ENCODE measurements at places on chromosomes 5 and 9.

- no peak for DNase-seq
These were observed 30.5 kb downstream of the ADAMTS2 start for GRCh38 chr5:179314606-179315355.

DNA sequence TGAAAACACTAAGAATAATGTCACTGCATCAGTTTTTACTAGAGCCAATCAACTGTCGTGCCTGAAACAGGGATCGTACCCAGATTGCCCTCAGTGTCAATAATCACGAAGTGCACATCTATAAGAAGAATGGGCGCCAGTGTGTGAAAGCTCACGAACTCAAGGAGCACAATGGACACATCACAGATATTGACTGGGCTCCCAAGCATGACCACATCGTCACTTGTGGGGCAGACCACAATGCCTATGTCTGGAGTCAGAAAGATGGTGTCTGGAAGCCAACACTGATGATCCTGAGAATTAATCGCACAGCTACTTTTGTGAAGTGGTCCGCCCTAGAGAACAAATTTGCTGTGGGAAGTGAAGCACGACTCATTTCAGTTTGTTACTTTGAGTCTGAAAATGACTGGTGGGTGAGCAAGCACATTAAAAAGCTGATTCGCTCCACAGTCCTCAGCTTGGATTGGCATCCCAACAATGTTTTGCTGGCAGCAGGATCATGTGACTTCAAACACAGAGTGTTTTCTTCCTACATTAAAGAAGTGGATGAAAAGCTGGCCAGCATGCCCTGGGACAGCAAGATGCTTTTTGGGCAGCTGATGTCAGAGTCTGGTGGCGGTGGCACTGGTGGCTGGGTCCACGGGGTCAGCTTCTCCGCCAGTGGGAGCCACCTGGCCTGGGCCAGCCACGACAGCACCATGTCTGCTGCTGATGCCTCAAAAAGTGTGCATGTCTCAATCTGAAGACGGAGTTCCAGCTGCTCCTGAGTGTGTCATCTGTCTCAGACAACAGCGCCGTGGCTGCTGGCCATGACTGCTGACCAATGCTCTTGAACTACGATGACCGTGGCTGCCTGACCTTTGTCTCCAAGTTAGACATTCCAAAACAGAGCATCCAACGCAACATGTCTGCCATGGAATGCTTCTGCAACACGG is 32.2 kb downstream of the NSA2 start:
- DNase-seq, result no peak

GRCh38 chr5:78506261-78507024 is 142.1 kb downstream of the LHFPL2 start:
- DNase-seq, result no peak

DNA sequence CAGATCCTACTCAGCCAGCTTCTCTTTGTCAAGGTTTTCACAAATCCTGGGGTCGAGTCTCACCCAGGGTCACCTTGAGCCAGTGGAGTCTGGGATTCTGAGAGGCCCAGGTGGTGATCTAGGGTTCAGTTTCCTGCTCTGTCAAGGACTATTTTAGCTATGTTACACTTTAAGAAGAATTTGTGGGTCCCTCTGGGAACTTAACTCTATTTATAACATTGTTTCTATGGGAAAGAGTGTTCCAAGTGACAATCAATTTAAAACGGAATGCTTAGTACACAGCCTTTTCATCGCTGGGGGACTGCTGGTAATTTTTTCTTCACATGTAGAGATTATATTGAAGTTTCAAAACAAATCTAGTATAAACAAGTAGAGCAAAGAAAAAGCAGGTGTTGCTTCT is 26.9 kb upstream of the TMEM252 start:
- no peak for DNase-seq

DNA sequence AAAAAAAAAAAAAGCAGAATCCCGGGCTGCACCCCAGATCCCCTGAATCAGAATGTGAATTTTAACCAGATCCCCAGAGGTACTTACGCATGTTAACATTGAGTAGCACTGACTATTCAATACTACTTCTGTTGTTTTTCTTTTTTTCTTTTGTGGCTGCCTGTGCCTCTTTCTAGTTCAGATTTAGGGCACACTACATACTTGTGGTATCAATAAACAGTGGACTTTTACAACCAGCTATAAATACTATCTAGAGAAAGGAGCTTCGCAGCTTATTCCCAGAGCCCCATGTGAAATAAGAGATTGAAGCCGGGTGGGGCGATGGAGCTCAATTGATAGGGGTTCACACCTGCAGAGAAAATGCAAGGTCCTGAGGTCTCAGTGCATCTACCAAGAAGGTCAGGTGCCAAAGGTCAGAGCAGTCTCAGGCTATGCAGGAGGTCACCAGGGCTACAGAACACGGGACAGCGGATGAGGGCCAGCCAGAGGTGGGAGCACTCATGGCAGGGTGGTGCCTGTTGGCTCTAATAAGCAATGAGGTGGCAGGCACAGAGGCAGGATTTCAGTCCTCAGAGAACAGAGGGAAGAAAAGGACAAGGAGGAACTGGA is 22.3 kb downstream of the WWC1 start:
- no peak for DNase-seq

DNA sequence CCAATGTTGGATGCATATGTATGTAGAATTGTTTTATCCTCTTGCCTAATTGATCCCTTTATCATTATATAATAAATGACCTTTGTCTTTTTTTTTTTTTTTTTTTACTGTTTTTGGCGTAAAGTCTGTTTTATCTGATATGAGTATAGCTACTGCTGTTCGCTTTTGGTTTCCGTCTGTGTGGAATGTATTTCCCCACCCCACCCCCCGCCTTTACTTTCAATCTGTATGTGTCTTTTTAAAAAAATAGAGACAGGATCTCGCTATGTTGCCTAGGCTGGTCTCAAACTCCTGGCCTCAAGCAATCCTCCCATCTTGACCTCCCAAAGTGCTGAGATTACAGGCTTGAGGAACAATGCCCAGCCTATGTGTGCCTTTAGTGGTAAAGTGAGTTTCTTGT is 11.3 kb downstream of the AHRR start:
- no peak for DNase-seq

- no peak for DNase-seq
These were observed 104.3 kb downstream of the GNAQ start for GRCh38 chr9:77927265-77927664.

DNA sequence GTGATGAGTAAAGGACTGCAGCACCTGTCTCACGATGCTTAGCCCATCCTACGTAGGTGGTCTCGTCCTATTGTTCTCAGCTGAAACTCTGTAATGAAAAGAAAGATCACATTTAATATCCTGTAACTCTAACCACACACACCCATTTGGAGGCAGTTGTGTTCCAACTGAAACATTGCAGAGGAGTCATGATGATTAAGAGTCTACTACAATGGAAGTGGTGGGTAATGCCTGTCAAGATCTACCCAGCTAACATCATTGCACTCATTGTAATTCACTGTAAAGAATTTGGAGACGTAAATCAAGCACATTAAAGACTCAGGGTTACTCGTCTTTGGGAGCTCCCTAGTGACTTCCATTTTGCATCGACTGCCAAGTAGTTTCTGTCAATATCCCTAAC is 106.0 kb upstream of the PTPN3 start:
- DNase-seq, result no peak

- no peak for DNase-seq
These were observed 165.5 kb downstream of the C9orf50 start for GRCh38 chr9:129455151-129455995.

DNA sequence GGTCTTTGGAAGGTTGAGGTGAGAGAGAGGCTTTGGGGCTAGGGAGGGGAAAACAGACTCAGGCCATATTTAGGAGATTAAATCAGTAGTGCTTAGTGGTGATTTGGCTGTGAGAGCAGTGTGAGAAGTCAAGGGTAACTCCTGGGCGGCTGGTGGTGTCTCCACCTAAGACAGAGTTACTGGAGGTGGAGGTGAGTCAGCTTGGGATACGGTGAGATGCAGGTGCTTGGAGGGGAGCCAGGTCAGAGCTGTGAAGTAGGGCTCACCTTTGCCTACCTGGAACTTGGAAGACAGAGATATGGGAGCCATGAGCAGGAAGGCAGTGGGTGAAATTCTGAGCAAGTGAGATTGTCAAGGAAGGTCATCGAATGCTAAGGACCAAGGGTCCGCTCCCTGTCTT is 24.5 kb downstream of the RGS3 start:
- DNase-seq, result no peak

- no peak for DNase-seq
These were observed 19.0 kb downstream of the CARTPT start for GRCh38 chr5:71737931-71738539.

- no peak for DNase-seq
These were observed 311.6 kb upstream of the CLINT1 start for GRCh38 chr5:158170534-158170933.

GRCh38 chr9:93257808-93258331 is 73.9 kb downstream of the WNK2 start:
- no peak for DNase-seq

- DNase-seq, result no peak
These were observed 10.4 kb downstream of the NHP2 start for GRCh38 chr5:178143246-178143645.

DNA sequence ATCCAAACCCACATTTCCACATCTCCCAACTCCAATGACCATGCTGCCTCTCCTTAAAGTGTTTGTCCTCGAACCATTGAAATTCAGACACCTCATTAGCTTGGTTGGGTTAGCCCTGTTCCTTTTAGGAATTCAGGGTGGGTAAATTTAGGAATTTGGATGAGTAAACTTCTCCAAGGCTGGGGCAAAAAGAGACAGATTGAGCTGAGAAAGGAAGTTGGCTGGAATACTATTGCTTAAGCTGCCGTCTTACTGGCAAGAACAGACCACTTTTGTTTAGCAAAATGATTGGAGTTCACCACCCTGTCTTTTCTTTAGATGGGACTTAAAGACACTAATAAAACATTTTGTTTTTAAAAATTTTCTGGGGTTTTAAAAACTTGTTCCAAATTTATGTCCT is 143.6 kb upstream of the GDNF start:
- DNase-seq, result no peak

GRCh38 chr5:57684299-57684702 is 201.7 kb upstream of the ACTBL2 start:
- no peak for DNase-seq

DNA sequence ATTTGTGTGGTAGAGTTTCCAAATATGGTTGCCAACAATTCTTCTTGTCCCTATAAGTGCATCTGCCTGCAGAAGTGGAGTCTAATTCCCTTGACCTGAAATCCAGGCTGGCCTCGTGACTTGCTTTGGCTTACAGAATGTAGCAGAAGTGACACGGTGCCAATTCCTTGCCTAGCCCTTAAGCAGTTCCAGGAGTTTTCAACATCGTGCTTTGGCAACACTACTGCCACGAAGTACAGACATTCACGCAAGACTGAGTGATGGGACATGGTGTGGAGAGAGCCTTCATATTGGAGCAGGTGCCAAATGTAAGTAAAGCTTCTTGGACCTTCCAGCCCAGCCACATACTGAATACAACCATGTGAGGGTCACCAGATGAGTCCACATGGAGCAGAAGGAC is 92.9 kb upstream of the NEK6 start:
- no peak for DNase-seq

GRCh38 chr5:72621576-72621975 is 114.4 kb upstream of the ZNF366 start:
- no peak for DNase-seq

DNA sequence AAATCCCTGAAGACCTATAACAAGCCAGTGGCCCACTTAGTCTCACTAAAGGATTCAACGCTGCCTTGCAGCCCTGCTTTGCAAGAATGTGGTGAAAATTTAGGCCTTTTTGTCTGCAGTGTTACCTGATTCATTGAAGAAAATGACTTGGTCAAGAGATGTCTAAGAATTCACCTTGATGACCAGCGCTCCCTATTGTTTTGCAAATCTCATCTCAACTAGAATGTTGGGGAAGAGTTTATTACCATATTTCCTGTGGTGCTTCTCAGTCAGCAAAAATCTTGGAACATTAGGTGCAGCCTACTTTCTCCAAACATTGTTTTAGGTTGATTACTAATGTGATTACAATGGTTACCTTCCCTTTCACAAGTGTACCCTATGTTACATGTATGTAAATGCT is 53.5 kb downstream of the PLK2 start:
- no peak for DNase-seq

DNA sequence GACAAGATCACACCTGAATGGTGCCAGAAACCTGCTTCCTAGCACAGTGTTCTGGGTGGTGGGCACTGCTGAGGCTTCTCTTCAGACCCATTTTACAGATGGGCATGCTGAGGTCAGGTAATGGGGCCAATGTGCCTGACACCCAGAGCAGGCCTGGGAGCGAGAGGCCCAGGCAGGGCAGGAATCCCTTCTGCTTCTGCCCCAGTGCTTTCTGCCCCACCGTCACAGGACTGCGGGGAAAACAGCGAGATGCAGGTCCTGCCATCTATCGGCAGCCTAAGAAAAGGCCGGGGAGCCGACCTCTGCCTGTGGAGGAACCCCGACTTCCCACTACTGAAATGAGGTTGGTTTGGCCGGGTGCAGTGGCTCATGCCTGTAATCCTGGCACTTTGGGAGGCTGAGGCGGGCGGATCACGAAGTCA is 22.8 kb upstream of the RNU6ATAC start:
- DNase-seq, result no peak

DNA sequence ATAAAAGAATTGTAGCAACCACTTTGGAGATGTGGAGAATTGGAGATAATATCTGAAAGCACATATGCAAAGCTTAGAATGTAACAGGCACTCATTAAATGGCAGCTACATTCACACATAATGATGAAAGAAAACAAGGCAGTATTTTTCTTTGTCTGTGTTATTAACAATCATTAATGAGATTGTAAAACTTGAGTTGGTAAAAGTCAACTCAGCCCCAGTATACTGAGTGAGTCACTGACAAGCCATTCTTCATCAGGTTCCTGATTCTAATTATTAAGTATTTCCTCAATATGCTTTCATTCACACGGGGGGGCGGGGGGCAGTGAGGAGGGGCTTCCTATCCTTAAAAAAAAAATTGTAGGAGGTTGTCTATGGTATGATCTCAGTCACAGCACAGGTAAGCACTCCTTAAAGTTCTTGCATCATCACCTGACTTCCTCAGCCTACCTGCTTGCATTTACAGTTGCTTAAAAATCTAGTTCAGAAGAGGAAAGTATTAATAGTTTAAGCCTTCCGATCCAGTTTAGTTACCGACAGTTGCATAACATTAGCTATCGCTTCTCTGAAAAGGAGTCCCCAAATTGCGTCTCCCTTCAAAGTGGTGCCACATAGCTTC is 379.8 kb downstream of the EFNA5 start:
- no peak for DNase-seq

DNA sequence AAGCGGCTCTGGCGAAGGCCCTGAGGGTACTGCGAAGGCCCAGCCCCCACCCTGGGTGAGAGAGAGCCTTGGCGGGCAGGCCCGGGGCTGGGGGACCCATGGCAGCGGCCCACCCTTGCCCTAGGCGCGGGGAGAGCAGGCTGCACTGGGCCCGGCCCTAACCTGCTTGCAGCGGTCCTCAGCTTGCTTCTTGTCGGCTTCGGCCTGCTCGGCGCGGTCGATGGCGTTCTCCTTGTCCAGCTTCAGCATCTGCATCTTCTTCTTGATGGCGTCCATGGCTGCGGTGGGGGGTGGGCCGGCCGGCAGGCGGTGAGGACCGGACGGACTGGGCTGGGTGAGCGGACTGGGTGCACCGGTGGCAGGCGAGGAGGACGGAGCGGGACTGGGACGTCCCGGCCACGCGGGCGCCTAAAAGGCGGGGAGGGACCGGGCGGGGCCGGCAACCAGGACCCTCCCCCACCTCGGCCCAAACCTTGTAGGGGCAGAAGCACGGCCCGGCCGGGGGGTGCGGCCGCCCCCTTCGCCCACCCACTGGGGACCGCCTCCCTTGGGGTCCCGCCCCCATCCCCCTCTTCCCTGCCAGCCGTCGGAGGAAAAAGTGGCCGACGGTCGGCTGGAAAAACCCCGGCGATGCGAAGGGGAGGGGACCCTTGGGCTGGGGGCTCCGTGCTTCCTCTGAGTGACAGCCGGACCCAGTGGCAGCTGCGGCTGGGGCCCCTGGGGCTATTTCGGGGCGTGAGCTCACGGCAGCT is at the start of gene TPM2:
Gene TPM2 (minus strand): TSS at position 384 of the 752 bp plus-strand sequence. CDS start 108 bp downstream, at position 276.
- DNase-seq, result no peak

Data from stimulated activated CD8-positive, alpha-beta memory T cell treated with anti-CD3 and anti-CD28 coated beads, Interleukin-4, amount 100 ng/mL, for 1 hour (primary cell).